ENCODE measurements at places on chromosomes 7 and 10.

GRCh38 chr7:142612237-142612881, 136.9 kb upstream of the PRSS1 start:
- DNase-seq = peak; percentile 15

GRCh38 chr10:71127773-71128172, 84.6 kb upstream of the UNC5B start:
- DNase-seq = no peak

- no peak for DNase-seq
Observed at GRCh38 chr10:3750854-3751253, 34.2 kb downstream of the KLF6 start.

DNA sequence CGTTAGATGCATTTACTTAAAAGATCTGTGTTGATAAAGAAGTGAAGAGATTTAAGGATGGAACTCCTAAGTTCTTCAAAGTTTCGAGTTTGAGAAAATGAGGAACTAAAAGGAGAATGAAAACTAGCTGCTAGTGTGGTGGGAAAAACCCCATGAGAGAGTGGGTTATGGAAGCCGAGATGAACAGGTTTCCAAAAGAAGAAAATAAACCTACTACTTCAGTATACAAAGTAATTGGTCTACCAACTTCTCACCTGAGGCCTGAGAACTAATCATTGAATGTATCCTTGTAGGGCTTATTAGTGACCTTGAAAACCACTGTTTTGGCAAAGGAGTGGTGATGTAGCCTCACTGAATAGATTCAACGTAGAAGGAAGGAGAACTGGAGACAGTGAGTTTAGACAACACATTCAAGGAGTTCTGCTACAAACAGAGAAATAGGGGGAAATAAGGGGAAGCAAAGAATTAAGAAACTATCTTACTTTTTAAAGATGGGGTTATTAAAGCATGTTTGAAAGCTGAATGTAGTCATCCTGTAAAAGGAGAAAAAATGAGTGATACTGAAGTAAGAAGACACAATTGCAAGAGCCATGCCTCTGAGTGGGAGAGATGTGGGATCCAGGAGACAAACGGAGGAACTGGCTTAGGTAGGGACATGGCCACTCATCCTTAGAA, 50.8 kb downstream of the CH25H start:
- DNase-seq = no peak

GRCh38 chr7:127447326-127447945, 54.9 kb upstream of the ZNF800 start:
- peak; percentile 47 for DNase-seq
